ENCODE measurements at places on chromosomes 3 and 15.

- DNase-seq: no peak
These were observed 29.0 kb upstream of the FURIN start for GRCh38 chr15:90839187-90840071.

DNA sequence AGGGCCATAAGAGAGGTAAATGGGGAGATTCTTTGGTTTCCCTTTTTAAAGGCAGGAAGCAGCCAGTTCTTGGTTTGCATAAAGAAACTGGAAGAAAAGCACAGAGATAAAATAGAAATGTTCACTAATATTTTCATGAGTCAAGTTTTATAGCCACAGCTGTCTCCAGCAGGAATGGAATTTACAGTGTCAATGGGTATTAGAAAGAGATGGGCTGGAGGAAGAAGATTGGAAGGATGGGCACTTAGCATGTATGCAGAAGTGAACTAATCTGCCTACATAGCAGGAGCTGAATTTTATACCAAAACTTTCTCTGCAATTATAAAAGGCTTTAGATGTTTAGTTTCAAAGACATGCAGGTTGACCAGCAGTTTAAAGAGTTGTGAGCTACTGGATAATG, 521.9 kb upstream of the GOLIM4 start:
- DNase-seq: no peak

DNA sequence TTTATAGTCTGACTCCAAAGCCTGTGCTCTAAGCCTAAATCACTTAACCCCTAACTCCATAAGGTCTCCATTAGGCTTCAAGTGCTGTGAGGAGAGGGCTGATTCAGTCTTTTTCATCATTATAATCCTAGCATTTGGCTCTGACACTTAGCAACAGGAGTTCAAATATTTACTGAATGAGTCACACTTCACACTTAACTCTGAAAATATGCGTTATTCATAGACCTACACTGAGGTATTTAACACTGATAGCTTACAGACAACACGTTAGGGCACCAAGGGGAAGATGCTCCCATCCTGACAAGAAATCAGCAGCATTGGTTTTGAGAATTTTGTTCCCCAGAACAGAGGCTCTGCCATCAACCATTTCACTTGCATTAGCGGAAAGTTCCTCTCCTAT, 53.5 kb downstream of the MSL2 start:
- no peak for DNase-seq

GRCh38 chr15:73910522-73911303, 15.5 kb upstream of the LOXL1 start:
- DNase-seq: no peak

DNA sequence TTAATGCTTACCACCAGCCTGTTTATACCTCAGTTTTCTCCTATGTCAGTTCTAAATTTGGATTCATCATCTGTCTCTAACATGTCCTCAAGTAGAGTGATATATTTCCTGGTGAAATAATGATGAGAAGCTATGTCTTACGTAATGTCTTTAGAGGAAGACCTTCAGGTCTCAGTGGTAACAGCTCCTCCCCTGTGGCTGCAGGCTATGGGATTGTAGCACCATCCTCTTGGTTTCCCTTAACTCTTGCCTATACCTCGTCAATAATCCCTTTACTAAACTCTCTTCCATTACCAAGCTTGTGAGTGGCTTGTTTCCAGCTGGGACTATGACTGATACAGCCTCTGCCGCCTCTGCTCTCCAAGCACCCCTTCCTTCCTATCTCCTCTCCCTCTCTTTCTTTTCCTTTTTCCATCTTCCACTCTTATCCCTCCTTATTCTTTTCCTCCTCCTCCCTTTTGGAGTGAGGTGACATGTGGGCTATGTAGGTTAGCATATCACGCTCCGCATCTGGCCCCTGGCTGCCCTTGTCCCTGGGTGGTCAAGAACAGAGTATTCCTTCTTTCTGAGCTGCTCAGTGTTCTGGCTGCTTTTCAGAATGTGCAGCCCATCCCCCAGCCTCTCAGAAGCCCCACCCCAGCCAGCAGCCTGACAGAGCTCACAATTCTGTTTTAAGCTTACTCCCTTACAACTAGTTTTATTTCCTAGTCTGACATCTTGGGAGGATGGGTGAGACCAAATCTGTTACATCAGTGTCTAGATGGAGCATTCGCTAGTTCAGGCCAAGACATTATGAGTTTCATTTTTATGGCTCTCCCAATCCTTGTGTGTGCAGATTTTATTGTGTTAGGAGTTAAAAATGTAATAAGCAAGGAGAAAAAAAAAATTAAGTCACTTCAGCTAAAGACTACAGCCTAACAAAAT, 75.0 kb upstream of the RNU6-1 start:
- DNase-seq: no peak

DNA sequence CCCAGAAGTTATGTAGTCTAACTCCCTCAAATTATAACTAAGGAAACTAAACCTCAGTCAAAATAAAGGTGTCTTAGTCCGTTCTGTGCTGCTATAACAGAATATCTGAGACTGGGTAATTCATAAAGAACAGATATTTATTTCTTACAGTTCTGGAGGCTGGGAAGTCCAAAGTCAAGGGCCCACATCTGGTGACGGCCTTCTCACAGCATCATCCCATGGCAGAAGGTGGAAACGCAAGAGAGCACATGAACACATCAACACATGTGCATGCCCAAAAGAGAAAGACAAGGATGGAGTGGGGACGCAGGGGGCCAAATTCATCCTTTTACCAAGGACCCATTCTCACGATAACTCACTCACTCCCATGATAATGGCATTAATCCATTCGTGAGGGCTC, 73.1 kb downstream of the PCOLCE2 start:
- no peak for DNase-seq

GRCh38 chr3:52084954-52085680, 28.7 kb upstream of the DUSP7 start:
- no peak for DNase-seq

GRCh38 chr15:88624156-88624970, 3.2 kb downstream of the AEN start:
- DNase-seq: no peak

DNA sequence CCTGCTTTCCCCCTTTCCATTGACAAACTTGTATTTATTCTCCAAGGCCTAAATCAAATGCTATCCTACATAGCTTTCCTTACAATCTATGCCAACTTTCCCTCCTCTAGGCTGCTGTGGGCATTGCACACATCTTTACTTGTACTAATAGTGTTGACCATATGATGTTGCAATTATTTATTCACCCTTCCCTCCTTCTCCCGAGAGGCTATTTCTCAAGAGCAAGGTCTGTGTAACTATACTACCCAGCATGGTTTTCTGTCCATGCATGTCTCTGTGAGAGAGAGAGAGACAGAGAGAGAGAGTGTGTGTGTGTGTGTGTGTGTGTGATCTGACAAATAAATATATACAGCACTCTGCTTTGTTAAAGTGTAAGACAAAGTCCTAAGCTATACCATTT, 63.8 kb downstream of the GTPBP8 start:
- no peak for DNase-seq

GRCh38 chr15:70249616-70250015, 151.9 kb upstream of the TLE3 start:
- DNase-seq: no peak

DNA sequence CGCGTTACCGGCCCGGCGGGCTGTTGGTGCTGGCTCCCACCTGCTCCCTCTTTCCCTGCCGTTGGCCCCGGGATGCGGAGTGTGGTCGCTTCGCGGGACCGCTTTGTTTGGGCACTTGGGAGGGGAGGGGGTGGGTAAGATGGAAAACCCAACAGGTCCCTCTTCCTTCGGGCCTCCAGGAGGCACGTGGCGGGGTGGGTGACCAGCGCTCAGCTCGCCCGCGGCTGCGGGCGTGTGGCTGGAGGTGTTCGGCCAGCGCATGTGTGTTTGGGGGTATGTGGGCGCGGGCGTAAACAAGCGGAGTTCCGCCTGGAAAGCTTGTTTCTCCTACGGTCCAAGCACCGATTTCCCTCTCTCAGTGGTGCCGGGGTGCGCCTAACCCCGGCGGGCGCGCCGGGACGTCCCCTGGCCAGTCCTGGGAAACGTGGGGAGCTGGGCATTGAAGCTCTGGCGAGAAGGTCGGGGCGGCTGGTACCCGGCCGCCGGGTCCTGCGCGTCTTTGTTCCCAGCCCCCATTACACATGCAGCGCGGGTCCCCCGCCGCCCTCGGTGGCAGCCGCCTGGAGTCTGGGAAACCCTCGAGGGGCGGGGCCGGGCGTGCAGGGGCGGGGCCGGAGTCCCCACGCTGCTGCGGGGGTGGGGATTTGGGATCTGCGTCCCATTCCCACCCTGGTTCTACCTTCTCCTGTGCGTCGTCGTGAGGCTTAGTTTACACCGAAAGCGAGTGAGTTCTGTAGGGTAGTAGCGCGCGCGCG, 1.4 kb downstream of the ACVR2B start:
- no peak for DNase-seq

- no peak for DNase-seq
These were observed 722 bp upstream of the ZXDC start for GRCh38 chr3:126476166-126477060.

- no peak for DNase-seq
These were observed 116.9 kb downstream of the B3GALNT1 start for GRCh38 chr3:160987982-160988964.

DNA sequence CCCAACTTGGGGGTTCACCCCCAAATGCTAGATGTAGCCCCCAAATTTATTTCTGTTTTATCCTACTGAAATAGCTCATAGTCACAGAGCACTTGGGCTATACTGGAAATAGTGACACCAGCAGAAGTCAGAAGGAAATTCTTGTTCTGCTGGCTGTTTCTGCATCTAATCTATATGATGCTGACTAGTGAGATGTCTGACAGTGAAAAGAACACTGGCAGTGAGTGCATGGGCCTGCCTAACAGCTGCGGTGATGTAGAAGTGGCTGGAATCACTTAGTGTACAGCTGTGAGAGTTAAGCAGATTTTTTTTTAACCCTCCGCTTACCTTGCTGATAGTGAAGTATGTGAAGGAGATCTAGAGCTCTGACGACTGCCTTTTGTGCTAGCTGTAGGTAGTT, 14.0 kb downstream of the TTC14 start:
- no peak for DNase-seq

GRCh38 chr3:45984331-45985312, 11.0 kb downstream of the FYCO1 start:
- DNase-seq: no peak

DNA sequence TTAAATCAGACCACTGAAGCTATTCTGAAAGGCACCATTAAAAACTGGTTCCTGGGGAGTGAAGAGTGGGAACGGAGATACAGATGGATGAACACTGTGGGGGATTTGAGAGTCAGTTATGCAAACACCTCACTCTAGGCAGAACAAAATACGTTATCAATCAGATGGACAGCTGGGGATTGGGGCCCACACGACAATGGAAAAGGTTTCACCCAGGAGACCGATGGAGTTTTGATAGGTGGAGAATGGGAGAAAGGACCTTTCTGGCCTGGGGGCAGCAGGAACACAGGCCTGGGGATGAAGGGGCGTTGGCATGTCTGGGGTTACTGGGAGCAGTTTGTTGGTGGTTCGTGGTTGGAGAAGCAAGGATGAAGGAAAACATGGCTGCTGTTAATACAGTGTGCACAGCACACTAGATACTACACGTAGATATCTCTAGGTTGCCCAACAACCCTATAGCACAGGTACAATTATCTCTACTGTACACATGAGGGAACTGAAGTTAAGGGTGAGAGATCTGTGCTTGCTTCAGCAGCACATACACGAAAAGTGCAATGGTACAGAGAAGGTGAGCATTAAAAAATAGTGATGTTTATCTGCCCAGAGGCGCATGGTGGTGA, 16.5 kb downstream of the ST6GAL1 start:
- no peak for DNase-seq

DNA sequence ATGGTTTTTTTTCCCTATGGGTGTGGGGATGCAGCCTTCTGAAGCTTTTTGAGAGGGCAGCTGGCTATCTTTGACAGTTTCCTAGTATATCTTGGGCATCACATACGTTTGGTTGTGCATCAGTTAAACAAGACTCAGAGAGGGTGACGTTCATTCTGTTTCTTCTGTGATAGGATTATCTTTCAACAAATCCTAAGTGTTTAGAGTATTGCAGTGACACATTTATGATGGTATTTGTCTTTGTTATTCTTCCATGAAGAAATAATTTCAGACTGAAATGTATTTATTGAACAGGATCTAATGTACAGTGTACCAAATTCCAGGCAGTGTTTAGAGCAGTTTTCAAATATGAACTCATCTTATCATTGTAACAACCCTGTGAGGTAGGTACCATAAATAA, 114.4 kb downstream of the PLCL2 start:
- no peak for DNase-seq

Data from GM18507 (cell line).